ENCODE measurements at places on chromosomes 12 and 14. TPM values are rescaled to one million over a fixed set of nuclear protein-coding genes. Genes with fewer than 3 reads are reported as not detected.

DNA sequence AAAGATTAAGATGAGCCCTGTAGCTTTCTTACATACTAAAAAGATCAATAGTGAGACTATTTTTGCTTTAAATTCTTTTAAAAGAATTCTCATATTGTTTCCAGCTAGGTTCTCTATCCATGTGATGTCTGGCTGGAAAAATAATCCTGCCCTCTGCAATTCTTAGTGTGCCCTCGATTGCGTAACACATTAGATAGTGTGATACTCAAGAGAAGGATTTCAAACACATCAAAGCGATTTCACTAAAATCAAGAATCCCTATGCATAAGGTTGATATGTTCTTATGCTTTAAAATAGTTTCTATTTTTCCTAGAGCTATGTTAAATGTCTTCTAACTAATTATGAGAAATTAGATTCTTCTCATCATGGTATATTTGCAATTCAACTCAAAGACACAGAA, 127.3 kb upstream of the PLEKHA5 start:
- no peak for DNase-seq

MGAT4C gene
- not detected for total RNA-seq

CCDC184 gene
- 0.48 TPM for total RNA-seq

THTPA gene
- 21.0 TPM for total RNA-seq

DNA sequence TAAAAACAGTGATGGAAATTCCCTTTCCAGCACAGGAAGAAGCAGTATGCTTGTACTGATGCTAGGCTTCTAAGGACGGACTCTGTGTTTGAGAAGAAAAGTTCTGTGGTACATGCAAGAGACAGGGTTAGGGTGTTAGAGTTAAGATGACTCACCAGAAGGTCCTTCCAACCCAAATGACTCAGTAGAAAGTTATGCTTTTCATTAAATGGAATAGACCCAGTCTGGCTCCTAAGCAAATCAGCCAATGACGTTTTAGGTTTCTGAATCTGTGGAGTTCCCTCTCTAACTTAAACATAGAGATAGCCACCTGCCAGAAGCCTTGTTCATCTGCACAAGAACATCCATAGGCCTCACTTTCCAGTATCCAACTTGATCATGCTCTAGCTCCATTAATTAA, 5.7 kb downstream of the PTHLH start:
- DNase-seq = no peak

PPM1H gene
- 13.5 TPM for total RNA-seq

SERPINA10 gene
- not detected for total RNA-seq

KLRC3 gene
- not detected for total RNA-seq

ARHGAP9 gene
- 11.1 TPM for total RNA-seq

GRCh38 chr14:22071006-22071405, 397.4 kb upstream of the OR4E1 start:
- DNase-seq = no peak

DNA sequence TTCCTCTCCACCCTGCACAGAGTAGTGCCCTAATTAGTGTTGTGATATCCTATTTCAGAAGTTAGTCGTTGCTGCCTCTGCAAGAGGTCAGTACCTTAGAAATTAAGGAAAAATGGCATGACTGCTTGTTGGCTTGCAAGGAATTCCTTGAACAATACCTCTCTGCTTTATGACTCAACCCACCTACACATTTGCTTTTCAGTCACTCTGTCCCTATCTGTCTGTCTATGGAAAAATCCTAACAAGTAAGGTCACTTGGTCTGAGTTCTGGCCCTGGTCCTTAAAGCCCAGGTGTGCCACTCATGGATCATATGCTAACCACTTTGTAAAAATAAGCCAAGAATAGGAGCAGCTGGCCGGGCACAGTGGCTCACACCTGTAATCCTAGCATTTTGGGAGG, 116.4 kb upstream of the ATF1 start:
- no peak for DNase-seq

GRCh38 chr14:37369425-37369824, 171.7 kb downstream of the MIPOL1 start:
- no peak for DNase-seq

DNA sequence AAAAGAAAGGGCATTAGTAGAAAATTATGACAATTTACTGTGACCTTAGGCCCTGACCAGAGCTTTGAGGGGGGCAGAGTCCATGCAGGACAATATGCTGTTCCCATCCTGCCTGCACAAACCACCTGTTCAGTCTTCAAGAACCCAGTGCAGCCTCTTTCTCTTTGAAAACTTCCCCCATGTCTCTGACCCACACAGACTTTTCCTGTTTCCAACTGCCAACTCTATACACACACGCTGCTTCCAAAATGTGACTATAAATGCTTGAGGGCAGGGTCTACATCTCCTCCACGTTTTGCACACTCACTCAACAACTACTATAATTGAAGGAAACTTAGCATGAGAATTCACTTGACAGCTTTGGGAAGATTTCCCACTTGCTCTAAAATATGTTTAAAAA, 36.6 kb upstream of the SYCP3 start:
- no peak for DNase-seq

NGB gene
- not detected for total RNA-seq

CD69 gene
- 7.4 TPM for total RNA-seq

- DNase-seq = no peak
Observed at GRCh38 chr12:118711185-118711584, 270.2 kb upstream of the SRRM4 start.

- no peak for DNase-seq
Observed at GRCh38 chr12:103810111-103810510, 30.9 kb downstream of the NT5DC3 start.

TCTN1 gene
- total RNA-seq = 56.3 TPM

- no peak for DNase-seq
Observed at GRCh38 chr12:52442600-52443061, 8.5 kb upstream of the KRT75 start.

GRCh38 chr12:102408487-102409297, 71.7 kb downstream of the IGF1 start:
- no peak for DNase-seq

- no peak for DNase-seq
Observed at GRCh38 chr12:76552343-76552938, 7.1 kb downstream of the OSBPL8 start.

DNA sequence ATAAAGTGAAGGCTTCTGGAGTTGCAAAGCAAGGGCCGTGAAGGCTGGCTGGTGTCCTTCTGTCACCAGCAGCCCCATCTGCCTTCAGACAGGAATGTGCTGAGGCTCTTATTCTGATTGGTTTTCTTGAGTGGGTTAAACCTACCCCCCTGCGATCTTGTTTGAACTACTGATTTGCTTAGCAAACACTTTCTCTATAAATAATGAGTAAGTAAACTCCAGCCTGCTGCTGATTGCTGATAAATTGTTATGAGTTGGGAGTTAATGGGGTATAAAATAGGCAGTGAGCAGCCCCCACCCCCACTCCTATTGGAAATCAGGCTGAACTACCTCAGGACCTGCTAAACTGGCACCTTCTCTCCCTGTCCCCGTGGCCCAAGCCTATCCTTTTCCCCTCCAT, 146.1 kb upstream of the NOS1 start:
- no peak for DNase-seq

DNA sequence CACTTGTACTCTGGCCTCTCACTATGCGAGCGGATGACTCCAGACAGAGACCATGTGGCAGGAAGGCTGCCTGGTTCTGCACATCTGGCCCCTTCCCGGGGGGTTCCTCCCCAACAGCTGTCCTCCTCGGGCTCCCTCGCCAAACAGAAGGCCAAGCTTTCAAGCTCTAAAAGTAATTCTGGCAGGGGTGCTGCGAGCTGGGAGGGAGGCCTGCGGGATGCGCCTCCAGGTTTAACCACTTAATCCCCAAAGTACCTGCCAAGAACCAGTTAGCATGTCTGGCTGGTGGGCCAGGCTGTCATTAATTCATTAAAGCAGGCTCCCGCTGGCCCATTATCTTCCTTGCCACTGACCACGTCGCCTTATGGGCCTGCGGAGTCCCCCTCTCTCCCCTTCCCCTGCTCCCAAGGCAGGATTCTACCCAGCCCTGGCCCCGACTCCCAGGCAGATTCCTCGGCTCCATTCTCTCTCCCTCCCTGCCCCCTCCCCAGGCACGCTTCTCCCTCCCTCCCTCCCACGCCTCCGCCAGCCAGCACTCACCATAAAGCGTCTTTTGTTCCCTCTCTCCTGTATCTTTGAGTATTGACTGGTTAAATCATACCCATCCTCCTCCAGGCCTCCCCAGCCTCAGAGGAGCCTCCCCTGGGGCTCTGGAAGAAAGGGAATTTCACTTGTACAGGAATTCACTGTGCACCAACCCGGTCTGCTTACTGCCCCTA, 4.9 kb downstream of the HRK start:
- no peak for DNase-seq

TBX5 gene
- total RNA-seq = 6.2 TPM

DNA sequence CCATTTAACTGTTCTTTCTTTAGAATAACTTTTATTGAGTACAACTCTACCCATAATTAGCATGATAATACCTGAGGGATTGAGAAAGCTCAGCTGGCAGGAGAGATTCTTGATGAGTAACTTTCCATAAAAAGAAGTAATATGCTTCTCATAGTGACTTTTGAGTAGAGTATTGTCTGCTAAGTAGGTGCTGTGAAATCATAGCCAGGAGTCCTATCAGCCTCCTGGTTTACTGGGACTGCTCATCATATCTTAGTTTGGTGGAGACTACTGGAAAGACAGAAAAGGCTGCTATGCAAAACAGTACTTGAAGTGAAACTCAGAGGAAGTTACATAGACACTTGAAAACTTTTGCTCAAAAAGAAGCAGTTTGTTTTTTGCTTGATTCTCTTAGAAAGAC, 113.3 kb upstream of the ATP2B1 start:
- no peak for DNase-seq

DNA sequence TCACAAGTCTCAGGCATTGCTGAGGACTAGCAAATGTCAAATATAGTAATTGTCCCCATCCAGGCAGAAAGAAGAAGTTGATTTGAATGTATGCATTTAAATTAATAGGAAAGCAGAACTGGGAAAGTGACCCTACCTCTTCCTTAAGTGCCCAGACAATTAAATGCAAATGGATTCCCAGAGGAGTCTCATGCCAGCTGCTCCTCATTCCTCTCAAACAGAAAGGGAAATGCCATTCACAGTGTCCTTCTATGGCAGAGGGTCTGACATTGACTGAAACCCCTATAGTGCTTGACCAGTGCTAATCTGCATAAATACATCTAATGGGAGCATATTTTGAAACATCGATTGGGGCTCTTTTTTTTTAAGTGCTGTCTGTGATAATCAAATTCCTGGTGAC, 292.4 kb upstream of the SEL1L start:
- no peak for DNase-seq

DNA sequence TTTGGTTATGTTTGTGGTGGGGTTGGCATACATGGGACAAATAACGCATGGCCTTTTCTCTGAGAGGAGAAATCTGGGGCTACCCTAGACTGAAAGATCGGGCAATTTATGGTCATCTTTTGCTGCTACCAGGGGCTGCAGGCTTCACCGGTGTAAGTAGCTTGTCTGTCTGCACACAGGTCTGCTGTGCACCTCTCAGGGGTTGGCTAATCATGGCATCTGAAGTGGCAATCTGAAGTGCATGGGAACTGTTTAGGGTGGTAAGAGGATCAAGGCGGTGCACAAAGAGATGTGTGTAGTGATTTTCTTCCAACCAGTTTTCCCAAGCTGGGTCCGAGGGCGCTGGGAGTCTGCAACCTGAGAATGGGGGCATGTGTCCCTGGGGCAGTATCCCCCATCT, 141.3 kb downstream of the EMP1 start:
- no peak for DNase-seq

DNA sequence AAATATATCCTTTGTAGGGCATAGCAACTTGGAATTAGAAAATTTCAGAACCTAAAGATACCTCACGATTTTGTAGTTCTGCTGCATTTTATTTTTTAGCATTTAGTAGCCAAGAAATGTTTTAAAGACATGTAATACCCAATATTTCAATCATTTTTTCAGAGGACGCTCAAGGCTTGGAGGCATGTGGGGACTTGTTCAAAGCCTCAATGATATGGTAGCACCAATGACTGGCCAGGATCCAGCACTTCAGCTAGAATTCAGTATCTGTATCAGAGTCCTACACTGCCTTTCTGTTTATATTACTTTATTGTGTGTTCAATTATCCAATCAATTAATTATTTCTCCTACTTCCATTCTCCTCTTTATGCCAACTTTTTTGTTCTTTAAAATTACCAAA, 154.8 kb upstream of the NEDD1 start:
- DNase-seq = no peak

DNA sequence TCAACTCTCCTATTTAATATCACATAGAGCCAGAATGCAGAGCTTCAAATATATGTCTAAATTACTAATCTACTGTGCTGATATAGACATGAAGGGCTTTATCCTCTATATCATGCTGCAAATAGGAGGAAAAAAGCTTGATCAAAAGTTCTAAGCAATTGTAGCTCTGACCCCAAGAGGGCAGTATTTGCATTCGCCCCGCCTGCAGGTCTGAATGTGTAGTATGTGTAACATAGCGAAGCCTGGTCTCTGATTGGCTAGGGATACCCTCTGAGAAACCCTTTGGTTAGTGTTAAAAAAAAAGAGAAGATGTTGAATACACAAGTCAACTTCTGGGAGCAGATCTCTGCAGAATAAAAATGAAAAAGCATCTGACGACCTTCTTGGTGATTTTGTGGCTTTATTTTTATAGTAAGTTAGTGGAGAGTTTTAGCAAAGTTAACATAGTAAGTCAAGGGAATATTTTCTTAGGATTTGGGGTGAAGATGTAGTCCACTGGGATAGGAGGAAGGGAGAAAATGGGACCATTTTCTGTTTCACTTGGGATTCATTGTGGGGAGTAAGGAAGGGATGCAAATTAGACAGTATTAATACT, 151.6 kb upstream of the OR4E1 start:
- DNase-seq = no peak

DNA sequence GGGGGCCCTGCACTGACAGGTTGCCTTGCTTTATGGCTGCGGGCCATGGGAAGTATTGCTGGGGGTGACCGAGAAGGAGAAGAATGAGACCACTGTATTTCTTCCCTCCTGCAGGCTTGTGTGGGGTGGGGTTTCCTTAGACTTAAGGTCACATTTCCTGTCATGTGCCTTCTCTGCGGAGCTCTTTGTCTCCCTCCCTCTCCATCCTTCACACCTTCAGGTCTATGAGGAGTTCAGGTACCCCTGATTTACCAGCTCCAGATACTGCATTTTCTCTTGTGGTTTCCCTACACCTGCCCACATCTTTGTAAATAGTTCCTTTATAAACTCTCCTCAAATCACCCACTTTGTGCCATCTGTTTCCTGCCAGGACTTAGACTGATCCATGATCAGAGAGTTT, 3.6 kb downstream of the FNTB start:
- DNase-seq = no peak

GRCh38 chr12:75635606-75636444, 124.4 kb upstream of the KRR1 start:
- no peak for DNase-seq

IL22 gene
- total RNA-seq = not detected

DNA sequence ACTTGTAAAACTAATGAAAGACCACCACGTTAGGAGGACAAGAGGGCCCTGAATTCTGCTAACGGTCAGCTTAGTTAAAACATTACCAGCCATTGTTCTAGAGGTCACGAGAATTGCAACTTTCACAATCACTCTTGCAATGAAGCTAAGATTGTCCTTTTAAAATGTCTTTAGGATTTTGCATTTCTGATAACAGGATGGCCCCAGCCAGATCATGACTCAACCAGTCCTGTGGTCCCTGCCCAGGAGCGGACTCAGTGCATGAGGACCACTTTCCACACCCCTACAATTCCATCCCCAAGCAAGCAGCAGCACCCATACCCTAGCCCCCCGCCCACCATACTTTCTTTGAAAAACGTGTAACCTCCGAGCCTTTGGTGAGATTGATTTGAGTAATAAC, 28.7 kb downstream of the HSP90AA1 start:
- DNase-seq = no peak

- DNase-seq = no peak
Observed at GRCh38 chr12:110908377-110909152, 11.8 kb downstream of the MYL2 start.

KRT79 gene
- total RNA-seq = 0.48 TPM

- no peak for DNase-seq
Observed at GRCh38 chr12:32140877-32141276, 34.2 kb downstream of the BICD1 start.
